Pancreas (tissue), 10 donors: ENCODE measurements at places on chromosomes 2 and 18. TPM values are rescaled to one million over a fixed set of nuclear protein-coding genes. Genes with fewer than 3 reads are reported as not detected.
A peak's percentile ranks its signal among the peaks of the same experiment; 100 is the strongest.

DNA sequence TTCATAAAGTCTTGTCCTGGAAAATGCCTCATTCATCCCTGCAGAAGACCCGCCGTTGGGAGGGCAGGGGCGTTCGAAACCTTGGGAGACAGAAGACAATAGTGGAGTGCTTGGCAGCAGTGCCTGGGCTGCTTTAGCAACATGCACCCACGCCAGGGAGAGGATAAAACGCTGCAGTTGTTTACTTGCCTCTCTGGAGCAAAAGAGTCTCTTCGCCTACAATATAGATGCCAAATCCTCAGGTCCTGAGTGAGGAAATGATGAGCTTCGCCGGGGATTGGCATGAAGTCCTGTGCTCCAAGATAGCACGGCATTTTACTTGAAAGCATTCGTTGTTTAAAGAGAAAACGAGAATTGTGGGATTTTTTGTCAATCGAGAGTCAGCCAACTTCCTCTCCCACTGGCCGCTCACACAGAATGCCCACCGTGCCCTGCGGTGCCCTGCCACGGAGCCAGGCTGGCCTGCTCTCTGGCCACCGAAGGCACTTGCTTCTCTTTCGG, 152.5 kb upstream of the POU3F3 start:
- no peak for DNase-seq
- H3K4me1 ChIP-seq: no peaks in the 10 kb centered on the region
- H3K36me3 ChIP-seq: no peaks in the 10 kb centered on the region
- H3K27me3 ChIP-seq: no peaks in the 10 kb centered on the region

GRCh38 chr2:10157293-10157692, 34.8 kb downstream of the RRM2 start:
- H3K4me1 ChIP-seq: no peaks in the 10 kb centered on the region
- DNase-seq: no peak
- H3K36me3 ChIP-seq: no peaks in the 10 kb centered on the region

DNA sequence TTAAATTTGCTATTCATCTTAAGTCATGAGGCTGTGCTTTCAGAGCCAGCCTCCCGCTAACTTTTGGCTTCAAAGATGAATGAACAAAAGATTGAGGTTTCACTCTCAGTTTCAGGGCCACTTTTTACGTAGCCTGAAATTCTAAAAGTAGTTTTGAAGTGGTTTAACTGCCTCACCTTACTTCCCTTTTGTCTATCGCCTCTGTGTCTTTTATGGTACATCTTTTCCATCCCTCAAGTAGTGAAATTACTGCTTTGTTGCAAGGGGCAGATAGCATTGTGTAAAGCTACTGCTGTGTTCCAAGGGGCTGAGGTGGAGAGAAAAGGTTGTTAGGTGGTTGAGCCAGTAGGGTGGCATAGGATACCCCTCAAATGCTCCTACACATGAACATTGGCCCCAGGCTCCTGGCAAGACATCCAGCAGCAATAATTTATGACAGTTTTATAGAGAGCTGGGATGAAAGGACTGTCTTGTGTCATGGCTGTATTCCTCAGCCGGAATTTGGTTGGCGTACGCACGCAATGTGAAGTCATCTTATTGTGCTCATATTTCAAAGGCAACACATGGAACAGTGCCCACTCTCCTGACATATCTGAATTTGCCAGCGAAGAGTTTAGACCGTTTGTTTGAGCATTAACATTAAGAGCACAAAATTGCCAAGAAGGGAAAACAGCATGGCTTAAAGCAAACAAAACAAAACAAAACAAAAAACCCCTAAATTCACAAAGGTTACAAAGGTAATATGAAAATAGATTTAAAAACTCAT, 32.2 kb downstream of the QPCT start:
- H3K4me3 ChIP-seq: no peak overlapping the region
- no peak overlapping the region for H3K27ac ChIP-seq
- DNase-seq: no peak
- no peaks in the 10 kb centered on the region for H3K27me3 ChIP-seq
- no peaks in the 10 kb centered on the region for H3K36me3 ChIP-seq

- no peaks in the 10 kb centered on the region for H3K36me3 ChIP-seq
- no peaks in the 10 kb centered on the region for H3K27me3 ChIP-seq
- H3K4me1 ChIP-seq: no peaks in the 10 kb centered on the region
- H3K27ac ChIP-seq: no peak overlapping the region
These were observed 104.5 kb upstream of the TAF1B start for GRCh38 chr2:9738535-9739496.

DNA sequence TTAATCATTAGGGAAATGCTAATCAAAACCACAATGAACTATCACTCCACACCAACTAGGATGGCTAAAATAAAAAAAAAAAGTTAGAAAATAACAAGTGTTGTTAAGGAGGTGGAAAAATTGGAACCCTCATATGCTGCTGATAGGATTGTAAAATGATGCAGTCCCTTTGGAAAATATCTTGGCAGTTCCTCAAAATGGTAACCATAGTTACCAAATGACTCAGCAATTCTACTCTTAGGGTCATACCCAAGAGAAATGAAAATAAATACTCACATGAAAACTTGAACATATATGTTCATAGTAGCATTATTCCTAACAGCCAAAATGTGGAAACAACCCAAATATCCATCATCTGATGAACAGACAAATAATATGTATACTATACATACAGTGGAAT, 15.7 kb upstream of the ACVR2A start:
- DNase-seq: no peak
- no peak overlapping the region for H3K4me3 ChIP-seq
- H3K27me3 ChIP-seq: no peaks in the 10 kb centered on the region
- no peaks in the 10 kb centered on the region for H3K36me3 ChIP-seq
- no peaks in the 10 kb centered on the region for H3K4me1 ChIP-seq

DNA sequence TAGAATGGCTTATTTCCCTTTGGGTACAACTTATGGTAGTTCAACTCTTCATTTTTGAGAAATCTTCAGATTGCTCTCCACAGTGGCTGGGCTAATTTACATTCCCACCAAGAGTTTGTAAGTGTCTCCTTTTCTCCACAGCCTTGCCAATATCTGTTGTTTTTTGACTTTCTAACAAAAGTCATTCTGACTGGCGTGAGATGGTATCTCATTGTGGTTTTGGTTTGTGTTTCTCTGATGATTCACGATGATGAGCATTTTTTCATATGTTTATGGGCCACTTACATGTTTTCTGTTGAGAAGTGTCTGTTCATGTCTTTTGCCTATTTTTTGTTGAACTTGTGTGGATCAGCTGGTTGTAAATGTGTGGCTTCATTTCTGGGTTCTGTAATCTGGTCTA, 871.0 kb downstream of the EPHA4 start:
- no peak for DNase-seq
- H3K4me3 ChIP-seq: no peak overlapping the region
- no peak overlapping the region for H3K27ac ChIP-seq
- H3K4me1 ChIP-seq: no peaks in the 10 kb centered on the region

- no peak for DNase-seq
- no peaks in the 10 kb centered on the region for H3K4me1 ChIP-seq
- H3K4me3 ChIP-seq: no peak overlapping the region
- H3K27ac ChIP-seq: no peak overlapping the region
These were observed 10.2 kb downstream of the FECH start for GRCh38 chr18:57576316-57576715.

DNA sequence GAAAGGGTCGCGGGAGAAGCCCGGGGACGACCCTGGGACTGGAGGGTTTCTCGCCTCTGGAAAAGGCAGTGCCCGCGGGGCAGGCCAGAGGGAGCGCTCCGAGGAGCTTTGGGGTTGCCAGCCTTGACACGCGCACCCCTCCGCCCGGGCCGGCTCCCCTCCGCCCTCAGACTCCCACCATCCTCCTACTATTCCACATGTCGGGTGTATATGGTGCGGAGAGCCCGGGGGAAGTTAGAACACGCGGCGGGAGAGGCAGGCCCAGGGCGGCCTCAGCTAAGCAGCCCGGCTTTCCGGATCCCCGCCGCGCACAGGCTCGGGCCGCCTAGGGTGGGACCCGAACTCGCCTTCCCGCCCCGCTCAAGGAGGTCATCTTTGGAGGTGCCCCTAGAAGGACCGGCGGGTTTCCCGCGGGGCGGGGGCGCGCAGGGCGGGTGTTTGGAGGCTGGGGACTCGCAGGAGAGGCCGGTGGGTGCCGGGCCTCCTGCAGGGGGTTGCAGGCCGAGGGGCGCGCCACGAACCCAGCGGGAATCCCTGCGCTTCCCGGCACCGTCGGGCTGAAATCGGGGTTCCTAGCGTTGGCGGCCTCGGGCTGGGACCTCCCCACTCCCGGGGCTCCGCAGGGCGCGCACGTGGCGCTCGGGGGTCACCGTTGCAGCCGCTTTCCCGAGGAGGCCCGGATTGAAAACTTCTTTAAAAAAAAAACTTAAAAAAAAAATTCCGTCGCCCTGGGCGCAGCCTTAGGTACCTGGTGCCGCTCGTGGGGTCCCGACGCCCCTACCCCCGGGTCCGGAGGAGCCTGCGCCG, 3.7 kb downstream of the NFATC1 start:
- H3K27ac ChIP-seq: no peak overlapping the region
- no peak for DNase-seq
- no peaks in the 10 kb centered on the region for H3K27me3 ChIP-seq
- no peaks in the 10 kb centered on the region for H3K36me3 ChIP-seq
- H3K4me3 ChIP-seq: peak overlapping the region; percentile 77

DNA sequence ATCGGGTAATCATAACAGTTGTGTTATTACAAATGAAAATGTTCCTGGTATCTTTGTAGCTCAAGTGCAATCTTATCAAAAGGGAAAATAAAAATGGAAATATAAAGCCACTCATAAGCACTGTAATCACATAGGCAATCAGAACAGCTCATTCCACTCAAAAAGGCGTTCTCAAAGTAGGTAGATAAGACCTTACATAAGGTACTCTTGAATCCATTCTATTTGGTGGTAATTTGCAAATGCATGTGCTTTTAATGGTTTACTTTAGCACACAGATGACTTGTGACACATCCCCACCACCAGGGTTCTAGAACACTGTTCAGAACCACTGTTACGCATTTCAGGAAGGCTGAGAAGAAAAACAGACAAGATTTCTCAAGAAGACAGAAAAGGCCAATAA, 86.7 kb upstream of the NARS1 start:
- no peak overlapping the region for H3K27ac ChIP-seq
- H3K4me3 ChIP-seq: no peak overlapping the region
- H3K4me1 ChIP-seq: peaks cover 17% of the 10 kb centered on the region
- DNase-seq: no peak
- no peaks in the 10 kb centered on the region for H3K27me3 ChIP-seq

DNA sequence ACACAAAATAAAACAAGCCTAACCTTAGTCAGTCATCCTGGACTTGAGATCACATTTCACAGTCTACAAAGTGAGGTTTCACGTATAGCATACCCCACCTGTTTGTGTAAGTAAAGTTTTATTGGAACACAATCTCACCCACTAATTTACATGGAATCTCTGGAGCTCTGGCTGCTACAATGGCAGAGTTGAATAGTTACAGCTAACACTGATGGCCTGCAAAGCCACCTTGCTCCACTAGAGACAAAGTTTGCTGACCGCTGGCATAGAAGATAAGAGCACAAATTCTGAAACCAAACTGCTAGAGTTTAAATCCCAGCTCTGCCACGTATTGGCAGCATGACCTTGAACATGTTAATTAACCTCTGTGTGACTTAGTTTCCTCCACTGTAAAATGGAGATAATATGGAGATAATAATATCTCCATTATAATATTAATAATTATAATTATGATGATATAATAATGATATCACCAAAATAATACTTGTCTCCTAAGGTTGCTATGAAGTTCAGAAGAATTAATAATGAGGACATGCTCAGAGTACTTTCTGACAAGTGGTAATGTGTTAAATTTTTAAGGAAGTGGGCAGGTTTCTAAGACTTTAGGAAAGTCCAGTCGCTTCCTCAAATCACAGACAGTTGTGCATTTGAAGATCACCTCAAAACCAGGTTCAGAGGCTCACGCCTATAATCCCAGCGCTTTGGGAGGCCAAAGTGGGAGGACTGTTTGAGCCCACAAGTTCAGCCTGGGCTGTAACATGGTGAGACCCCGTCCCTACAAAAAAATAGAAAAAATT, 204.6 kb downstream of the SH3RF3 start:
- no peaks in the 10 kb centered on the region for H3K36me3 ChIP-seq
- H3K4me3 ChIP-seq: no peak overlapping the region
- H3K27me3 ChIP-seq: no peaks in the 10 kb centered on the region
- no peak for DNase-seq
- H3K4me1 ChIP-seq: no peaks in the 10 kb centered on the region

- no peaks in the 10 kb centered on the region for H3K36me3 ChIP-seq
- no peak overlapping the region for H3K4me3 ChIP-seq
These were observed 46.0 kb downstream of the ODC1 start for GRCh38 chr2:10402062-10402585.

DNA sequence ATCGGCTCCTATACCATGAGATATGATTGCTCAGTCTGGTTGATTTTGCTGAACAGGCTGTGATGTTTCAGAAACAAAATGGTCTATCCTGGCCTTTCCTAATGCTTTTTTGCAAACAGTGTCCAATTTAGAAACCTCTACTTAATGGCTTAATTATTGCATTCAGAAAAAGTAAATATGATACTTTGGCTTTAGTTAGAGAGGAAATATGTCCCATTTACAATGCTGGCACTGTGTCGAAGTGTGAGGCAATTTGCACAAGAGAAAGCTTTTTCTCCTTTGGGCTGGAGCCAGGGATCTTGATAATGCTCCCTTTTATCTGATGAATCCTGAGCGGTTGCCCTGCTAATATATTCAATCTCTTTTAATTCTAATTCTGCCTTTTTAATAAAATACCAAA, 418.9 kb downstream of the EPHA4 start:
- no peak overlapping the region for H3K27ac ChIP-seq
- H3K4me1 ChIP-seq: no peaks in the 10 kb centered on the region
- no peaks in the 10 kb centered on the region for H3K36me3 ChIP-seq

DNA sequence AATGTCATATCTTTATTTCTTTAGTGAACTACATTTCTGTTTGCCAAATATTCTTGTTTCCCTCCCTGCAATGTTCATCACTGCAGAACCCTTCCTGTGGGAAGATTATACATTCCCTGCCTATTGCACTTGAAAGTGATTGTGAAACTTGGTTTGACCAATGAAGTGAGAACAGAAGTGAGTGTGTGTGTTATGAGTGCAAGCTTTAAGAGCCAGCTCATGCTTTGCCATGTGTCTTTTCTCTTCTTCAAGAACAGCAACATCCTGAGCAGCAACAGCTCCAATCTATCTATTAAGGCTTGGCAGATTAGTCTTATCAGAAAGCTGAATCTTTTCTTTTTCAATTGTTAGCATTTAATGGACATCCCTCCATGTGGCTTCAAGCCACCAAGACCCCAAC, 42.0 kb upstream of the UBE2E3 start:
- no peaks in the 10 kb centered on the region for H3K27me3 ChIP-seq
- H3K4me1 ChIP-seq: no peaks in the 10 kb centered on the region
- DNase-seq: no peak

Gene TCF23
- polyA plus RNA-seq: not detected

Gene ATG16L1
- 7.4 TPM for polyA plus RNA-seq

Gene EFEMP1
- 25.7 TPM for polyA plus RNA-seq

Gene PSTPIP2
- 3.0 TPM for polyA plus RNA-seq

Gene SERPINB5
- not detected for polyA plus RNA-seq

Gene SH2D6
- polyA plus RNA-seq: 21.3 TPM

Gene SEMA4C
- 14.0 TPM for polyA plus RNA-seq
